ENCODE measurements at places on chromosomes 3 and 15.

DNA sequence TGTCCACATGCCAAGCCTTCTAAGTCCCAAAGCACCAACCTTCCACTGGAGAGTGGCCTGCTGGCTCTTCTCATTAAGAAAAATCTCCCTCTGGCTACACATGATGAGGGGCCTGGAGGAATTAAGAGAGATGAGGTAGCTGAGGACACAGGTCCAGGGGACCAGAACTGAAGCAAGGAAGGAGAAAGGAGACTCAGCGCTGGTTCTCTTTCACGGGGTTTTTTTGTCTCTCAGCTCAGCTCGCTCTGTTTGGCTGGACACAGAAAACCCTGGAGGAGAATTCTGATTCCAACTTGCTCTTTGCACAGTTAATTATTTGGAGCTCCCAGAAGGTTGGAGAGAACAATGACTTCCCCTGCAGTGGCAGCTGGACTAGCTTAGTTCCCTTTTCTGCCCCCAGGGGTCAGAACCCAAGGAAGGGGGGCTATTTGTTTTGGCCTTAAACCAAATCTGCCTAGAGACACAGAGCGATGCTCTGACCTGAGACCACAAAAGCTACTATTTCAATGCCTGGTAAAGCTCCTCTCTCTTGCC, 507.6 kb downstream of the FHIT start:
- DNase-seq = no peak

- DNase-seq = no peak
Measured at GRCh38 chr3:104561324-104561723, 805.4 kb upstream of the ALCAM start.

- no peak for DNase-seq
Measured at GRCh38 chr3:164222197-164222596, 856.1 kb downstream of the SI start.

DNA sequence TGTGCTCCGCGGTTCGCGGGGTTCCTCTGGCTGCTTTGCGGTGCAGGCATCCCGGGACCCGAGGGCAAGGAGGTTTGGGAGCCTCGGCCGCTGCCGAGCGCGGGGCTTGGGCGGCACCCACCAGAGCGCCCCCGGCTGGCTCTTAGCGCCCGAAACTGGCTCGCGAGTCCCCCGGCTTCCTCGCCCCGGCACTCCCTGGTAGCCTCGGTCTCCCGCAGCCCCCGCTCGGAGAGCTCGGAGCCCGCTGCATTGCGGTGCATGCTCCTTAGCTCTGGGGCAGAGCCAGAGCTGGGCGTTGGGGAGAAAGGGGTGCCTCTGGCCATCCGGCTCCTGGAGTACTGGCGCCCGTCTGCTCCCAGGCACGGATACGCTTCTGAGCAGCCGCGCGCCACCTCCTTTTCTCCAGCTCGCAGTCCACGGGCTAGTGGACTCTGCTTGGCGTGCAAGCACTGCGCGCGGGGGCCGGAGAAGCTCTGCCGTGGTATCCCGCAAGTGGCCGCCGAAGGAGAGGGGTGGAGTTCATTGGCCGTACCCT, 753 bp downstream of the EPHB1 start:
- DNase-seq = no peak
